Astrocyte of the hippocampus (primary cell): ENCODE measurements at places on chromosomes 4 and X.

GRCh38 chr4:158726633-158727032 lies 3.4 kb upstream of the PPID start:
- no peak for DNase-seq

GRCh38 chr4:1899149-1900086 lies 28.2 kb downstream of the NSD2 start:
- peak; percentile 86 for DNase-seq

- DNase-seq: no peak
Observed at GRCh38 chr4:152991398-152991797, 55.3 kb downstream of the FHDC1 start.

GRCh38 chr4:57043347-57044251 lies 64.9 kb downstream of the POLR2B start:
- peak; percentile 80 for DNase-seq

DNA sequence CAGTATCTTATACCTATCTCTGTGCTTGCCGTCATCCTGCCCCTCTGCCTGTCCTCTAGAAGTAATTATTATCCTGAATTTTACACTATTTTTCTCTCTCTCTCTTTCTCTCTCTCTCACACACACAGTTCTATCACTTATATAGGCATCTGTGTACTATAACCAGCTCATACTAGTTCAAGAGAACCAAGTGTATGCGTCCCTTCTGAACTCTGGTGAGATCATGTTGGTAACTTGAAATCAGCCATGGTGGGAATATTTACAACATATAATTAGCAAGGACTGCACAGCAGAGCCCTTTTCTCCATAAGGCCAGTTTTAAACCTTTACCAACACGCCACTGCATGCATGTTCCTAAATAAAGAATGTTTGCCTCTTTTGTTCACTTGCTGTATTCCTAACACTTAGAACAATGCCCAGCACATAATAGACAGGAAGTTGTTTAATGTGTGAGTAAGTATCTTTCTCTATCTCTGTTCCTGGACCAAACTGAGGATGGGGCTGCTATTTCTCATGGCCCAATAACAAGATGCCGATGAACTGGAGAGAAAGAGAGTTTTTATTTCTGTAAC lies 51.1 kb upstream of the IL21 start:
- DNase-seq: no peak

DNA sequence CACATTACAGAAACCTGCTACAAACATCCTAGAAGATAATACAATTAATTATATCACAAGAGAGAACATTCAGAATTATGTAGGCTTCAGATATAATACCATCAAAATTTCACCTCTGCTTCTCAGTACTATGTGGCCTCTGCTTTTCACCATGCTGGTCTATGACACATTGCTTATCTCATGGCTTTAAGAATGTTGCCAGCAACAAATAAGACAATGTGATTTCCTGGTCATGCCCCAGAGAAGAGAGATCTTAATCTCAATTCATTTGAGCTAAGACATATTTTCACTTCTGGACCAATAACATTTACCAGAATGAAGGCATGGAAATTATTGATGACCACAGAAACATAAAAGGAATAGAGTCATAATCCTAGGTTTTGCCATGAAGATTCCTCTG lies 1233.4 kb upstream of the ADGRL3 start:
- DNase-seq: peak; percentile 1

GRCh38 chr4:53654300-53654758 lies 63.0 kb upstream of the LNX1 start:
- peak; percentile 88 for DNase-seq

GRCh38 chr4:181085557-181085956 lies 1157.6 kb upstream of the TENM3 start:
- DNase-seq: no peak

DNA sequence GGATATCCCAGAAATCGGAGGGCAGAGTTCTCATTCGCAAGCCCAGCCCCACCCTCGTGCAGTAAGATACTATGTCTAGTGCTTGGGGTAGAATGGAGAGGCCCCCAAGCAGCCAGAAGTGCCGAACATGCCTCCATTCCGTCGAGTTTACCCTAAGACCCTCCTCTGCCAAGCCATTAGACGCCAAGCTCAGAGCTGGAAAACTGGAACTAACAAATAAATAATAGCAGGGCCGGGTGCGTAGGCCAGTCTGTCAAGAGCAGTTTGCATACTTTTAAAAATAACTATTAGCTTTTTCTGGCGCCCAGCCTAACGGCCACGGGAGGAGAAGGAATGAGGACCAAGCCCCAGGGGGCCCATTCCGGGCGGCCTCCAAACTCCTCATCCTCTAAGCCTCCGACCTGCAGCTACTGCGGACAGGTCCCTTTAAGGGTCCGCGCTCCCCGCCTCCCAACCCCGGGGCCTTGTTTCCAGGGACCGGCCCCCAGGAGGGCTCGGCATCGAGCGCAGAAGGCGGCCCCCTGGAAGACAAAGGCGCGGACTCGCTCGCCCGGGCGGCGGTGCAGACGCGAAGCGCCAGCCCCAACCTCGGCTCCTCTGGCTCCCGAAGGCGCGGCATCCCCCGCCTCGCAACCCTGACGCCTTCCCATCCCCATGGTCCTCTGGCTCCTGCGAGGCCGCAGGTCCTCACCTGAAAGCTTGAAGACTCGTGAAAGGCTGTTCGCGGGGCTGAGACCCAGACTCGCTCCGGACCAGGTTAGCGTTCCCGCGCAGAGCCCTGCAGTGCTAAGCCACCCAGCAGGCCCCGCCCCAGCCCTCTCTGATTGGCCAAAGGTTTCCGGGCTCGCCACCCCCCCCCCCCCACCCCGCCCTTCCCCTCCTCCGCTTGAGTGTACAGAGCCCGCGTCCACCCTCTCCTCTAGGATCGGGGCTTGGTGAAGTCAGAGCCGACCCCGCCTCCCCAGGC lies at the start of gene TMSB15A:
Gene TMSB15A, minus strand, starts transcription at position 765 of the 967 bp plus-strand sequence.
- DNase-seq: peak; percentile 72

GRCh38 chrX:66717926-66718325 lies 79.0 kb upstream of the EDA2R start:
- no peak for DNase-seq

DNA sequence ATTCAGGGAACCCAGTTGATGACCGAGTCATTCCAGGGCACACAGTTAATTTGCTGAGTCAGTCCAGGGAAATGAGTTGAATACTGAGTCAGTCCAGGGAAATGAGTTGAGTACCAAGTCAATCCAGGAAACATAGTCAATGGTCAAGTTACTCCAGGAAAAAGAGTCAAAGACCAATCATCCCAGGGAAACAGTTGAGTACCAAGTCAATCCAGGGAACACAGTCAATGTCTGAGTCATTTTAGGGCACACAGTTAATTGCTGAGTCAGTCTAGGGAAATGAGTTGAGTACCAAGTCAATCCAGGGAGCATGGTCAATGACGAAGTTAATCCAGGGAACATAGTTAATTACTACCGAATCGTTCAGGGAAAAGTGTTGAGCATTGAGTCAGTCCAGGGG lies 754.4 kb downstream of the NLGN4X start:
- peak; percentile 1 for DNase-seq

GRCh38 chrX:155334486-155335336 lies at the start of gene CLIC2:
TSS of gene CLIC2 (minus strand) at chrX:155334614. CDS start at chrX:155334427, 187 bp downstream.
- DNase-seq: peak; percentile 46

GRCh38 chr4:100087743-100088142 lies 102.5 kb downstream of the DDIT4L start:
- DNase-seq: no peak

DNA sequence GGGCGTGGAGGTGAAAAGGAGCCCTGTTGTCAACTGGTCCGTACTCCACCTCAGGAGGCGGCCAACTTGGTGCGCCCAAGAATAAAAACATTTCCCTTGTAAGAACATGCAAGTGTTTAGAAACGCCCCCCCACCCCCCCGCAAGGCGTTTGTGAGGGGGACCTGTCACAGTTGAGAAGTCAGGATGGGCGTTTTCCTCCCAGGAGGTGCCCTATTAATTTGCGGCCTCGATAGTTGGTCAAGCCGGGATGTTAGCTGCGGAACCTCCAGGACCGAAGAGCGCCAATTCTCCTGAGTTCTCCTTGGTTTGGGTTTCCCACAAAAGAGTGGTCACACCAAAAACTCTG lies 651 bp upstream of the SAP30 start:
- DNase-seq: no peak

DNA sequence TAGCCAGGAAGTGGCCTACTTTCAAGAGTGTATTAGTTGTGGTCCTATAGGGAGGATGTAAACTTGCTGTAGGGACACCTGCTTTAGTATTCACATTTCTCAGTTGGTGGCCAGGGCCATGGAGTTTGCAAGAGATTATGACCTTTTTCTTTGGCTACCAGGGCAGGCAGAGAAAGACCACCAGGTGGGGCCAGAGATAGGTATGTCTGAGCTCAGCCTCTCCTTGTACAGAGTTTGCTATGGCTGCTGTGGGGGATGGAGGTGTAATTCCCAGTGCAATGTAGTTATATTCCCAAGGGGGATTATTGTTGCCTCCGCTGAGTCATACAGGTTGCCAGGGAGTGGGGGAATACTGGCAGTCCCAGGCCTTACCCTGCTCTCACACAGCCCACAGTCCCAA lies 26.3 kb upstream of the DACH2 start:
- DNase-seq: no peak

DNA sequence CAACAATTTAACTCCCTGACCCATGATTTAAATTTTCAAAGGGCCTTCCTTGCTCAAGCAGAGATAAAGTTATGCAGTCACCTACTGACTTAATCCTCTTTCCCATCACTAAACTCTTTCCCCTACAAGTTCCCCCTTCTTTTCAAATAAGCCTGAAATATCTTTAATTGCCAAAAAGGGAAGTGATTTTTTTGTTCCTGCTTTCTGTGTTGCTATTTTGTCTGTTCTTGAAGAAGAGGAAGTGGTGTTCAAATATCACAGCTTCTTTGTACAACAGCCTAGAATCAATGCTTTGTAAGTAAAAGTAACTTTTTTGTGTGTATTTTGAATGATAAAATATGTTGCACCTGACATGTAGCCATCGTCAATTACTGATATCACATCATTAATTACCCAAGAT lies 595.9 kb downstream of the CENPC start:
- no peak for DNase-seq

- DNase-seq: peak; percentile 14
Observed at GRCh38 chrX:143664302-143664701, 28.4 kb upstream of the SLITRK4 start.

DNA sequence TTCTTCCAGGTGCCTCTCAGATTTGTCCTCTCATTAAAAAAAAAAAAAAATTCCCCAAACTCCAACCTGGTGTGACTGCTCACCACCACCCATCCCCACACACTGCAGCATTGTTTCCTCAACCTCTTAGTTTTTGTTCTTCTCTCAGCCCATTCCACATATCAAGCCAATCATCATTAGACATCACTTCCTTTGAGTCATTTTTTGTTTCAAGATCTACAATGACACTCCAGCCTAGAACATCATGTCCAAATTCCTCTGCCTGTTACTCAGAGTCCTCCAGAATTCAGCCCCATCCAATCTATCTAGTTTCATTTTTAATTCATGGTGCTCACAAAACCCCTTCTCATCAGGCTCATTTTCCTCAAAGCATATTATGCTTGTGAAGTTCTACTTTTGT lies 262.5 kb upstream of the TEX13A start:
- no peak for DNase-seq

- DNase-seq: peak; percentile 90
Observed at GRCh38 chr4:14196131-14196530, 568.6 kb upstream of the BOD1L1 start.

DNA sequence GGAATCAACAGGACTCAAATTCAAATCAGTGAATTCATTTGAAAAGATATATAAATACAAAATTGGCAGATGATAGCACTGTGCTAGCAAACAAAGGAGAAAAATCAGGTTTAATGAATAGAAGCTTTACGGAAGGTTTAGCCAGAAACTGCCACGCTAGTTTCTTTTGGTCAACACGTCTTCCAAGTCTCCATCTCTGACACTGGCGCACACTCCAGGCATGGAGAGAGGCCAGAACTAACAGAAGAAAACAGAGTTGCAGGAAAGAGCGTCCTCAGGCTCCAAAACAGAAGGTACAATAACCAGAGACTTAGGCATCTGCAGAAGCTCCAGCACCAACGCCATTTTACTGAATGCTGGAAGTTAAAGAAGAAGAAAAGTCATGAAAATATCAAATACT lies 497.3 kb upstream of the FRG1 start:
- no peak for DNase-seq

DNA sequence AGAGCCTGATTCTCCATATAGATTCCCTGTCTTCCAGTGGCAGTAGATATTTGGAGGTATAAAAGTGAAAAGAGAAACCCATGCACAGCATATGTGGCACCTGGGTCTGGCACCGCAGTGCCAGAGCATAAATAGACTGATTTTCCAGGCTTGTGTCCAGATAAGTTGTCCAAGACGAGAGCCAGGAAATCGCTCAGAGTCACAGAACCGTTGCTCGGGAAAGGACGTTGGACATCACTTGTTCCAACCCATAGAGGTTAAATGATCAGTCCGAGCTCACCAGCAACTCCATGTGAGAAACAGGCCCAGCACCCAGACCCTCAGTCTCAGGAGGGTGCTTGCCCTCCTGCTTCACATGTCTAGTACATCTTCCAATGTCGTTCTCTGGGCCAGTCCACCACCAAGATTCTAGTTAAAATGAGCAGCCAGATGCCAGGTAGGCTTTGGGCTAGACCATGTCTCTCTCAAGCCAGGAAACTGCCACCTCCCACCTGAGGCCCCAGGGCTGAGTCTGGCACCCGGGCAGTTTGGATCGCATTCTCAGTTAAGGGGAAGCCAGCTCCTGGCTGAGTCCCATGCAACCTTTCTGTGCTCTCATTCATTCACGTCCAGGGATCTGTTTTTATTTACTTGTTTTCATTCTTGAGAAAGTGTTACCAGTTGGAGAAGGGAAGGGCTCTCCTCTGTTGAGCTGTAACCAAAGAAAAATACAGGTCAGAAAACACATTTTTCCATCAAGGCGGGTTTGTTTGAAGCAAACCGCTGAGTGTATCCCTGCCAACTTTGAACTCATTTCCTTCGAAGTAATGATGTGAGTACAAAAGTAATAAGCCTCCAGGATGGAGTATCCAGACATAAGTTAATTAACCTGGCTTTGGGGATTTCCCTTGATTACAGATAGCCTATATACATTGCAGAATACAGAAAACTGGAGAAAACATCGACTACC lies 91.7 kb downstream of the PHOX2B start:
- DNase-seq: peak; percentile 67

- DNase-seq: no peak
Observed at GRCh38 chrX:45110494-45110893, 90.2 kb downstream of the DIPK2B start.

GRCh38 chrX:85627363-85627762 lies 247.9 kb upstream of the POF1B start:
- DNase-seq: no peak

DNA sequence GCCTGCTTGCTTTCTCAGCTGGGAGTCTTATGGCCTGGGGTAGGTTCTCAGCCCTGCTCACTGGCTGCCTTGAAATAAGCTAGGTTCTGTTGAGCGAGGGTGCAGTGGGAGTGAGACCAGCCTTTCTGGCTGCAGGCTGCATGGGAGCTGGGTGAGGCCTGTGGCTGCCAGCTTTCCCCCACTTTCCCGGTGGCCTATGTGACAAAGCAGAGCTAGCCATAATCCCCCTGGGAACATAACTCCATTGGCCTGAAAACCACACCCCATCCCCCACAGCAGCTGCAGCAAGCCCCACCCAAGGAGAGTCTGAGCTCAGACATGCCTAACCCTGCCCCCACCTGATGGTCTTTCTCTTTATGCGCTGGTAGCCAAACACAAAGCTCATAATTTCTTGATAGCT lies 118.9 kb downstream of the KLHL4 start:
- no peak for DNase-seq

- peak; percentile 7 for DNase-seq
Observed at GRCh38 chr4:163806653-163807052, 312.2 kb downstream of the TMA16 start.
